ENCODE measurements at places on chromosomes 2 and 18. TPM values are rescaled to one million over a fixed set of nuclear protein-coding genes. Genes with fewer than 3 reads are reported as not detected.

DNA sequence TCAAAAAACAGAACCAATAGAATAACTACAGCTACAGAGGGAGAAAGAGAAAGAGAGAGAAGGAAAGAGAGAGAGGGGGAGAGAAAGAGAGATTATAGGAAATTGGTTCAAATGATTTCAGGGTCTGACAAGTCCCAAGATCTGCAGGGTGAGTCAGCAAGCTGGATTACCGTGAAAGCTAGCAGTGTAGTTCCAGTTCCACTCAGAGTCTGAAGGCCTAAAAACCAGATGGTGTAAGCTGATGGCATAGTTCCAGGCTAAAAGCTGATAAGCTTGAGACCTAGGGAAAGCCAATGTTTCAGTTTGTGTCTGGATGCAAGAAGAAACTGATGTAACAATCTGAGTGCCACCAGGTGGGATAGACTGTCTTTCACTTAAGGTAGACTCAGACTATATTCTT is 397.7 kb downstream of the TRIB2 start:
- no peak for DNase-seq

DNA sequence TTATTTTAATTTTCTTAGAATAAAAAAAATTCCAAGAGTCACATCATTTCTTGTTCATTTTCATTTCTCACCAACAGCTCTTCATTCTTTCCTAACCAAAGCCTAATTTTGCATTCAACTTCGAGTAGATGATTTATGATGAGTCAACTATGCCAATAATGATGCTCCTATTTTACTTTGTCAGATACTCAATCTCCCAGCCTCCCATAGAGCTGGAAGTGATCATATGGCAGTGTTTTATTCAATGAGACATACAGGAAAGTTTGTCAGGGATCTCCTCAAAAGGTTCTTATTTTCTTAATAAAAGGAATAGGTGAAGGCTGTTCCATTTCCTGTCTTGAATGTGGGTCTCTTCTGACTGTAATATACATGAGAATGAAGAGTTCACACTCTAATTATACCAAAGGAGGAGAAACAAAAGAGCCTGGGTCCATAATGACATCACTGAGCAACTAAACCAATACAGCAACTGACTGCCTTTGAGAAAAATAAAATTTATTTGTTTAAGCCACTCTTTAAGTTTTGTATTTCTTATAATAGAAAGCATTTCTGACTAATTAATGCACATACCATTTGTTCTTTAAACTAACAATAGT is 231.2 kb upstream of the CYP26B1 start:
- DNase-seq: no peak

DNA sequence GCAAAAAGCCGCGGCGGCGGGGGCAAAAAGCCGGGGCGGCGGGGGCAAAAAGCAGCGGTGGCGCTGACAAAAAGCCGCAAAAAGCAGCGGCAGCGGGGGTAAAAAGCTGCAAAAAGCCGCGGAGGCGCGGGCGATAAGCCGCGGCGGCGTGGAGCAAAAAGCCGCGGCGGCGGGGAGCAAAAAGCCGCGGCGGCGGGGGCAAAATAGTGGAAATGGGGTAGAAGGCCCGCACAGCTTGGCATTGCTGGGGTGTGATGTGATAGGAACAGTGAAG is 450.1 kb downstream of the ANKRD30B start:
- no peak for DNase-seq

GRCh38 chr18:24990671-24991134 is 361.3 kb downstream of the ZNF521 start:
- no peak for DNase-seq

- DNase-seq: no peak
These were observed 768.5 kb downstream of the LRP1B start for GRCh38 chr2:141362311-141362710.

- no peak for DNase-seq
These were observed 63.9 kb downstream of the TMEM131 start for GRCh38 chr2:97931858-97932225.

DNA sequence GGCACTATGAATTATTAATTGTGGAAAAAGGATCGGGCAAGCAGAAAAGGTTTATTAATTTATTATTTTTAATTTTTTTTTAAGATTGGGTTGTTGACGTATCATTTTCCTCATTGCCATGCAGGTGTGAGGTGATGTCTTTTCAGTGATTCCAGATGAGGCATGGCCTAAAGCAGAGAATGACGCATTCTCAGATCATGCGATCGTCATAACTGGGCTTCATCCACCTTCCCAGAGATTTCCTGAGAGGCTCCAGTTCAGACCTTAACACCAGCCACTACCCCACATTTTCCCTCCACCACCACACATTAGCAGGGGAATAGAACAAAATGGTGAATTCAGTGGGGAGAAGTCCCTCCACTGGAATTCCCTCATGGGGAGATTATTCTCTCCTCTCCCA is 518.4 kb upstream of the SPHKAP start:
- no peak for DNase-seq

AMER3 gene
- total RNA-seq: not detected

GRCh38 chr2:192570788-192571187 is 376.1 kb upstream of the TMEFF2 start:
- DNase-seq: no peak

PRKAG3 gene
- not detected for total RNA-seq

DNA sequence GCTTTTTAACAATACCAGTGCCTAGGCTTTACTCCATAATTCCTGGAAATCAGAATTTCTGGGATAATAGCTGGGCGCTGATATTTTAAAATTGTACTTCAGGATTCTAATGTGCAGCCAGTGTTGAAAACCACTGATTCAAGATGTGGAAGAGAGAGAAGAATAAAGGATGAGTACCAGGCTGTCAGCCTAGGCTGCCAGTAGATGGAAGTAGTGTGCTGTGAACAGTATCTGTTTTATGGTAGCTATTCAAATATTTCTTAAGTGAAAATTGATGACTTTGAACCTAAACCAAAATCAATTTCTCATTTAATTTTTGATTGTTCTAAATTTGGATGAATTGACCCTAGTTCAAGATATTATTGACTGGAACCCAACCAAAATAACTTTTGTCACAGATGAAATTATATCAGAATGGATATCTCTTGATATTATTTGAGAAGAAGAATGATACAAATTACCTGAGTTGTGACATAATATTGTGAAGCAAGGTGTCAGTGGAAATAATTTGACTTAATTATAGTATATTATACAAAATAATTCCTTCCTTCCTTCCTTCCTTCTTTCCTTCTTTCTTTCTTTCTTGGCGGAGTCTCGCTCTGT is 88.0 kb downstream of the COMMD1 start:
- no peak for DNase-seq

GRCh38 chr2:117972476-117973123 is 41.3 kb downstream of the CCDC93 start:
- DNase-seq: no peak

DNA sequence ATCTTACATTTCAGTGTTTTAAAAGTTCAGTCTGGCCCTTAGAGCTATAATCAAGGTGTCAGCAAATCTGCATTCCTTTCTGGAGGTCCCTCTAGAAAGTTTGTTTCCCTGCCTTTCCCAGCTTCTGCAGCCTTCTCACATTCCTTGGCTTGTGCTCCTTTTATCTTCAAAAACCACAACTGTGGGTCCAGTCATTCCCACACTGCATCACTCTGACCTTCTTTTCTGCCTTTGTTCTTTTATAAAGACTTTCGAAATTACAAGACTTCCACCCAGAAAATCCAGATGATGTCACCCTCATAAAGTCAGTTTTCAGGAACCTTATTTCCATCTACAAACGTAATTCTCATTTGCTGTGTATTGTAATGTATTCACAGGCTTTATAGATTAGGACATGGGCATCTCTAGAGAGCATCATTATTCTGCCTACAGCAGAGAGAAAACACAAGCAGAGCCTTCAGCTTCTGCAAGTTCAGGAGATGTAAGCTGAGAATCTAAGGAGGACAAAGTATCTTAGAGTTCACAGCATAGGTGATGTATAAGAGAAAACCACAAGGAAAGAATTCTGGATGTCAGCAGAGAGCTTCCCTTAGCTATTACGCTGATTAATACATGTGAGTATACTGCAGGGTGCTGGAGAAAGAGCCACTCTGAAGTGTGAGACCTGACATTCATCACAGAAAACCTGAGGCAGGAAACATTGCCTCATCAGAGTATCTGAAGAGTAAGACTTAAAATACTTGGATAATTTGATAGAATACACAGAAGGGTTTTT is 1100.2 kb downstream of the CBLN2 start:
- no peak for DNase-seq

KCNG3 gene
- 0.11 TPM for total RNA-seq

GRCh38 chr2:10271946-10272345 is 30.8 kb upstream of the HPCAL1 start:
- DNase-seq: no peak

DNA sequence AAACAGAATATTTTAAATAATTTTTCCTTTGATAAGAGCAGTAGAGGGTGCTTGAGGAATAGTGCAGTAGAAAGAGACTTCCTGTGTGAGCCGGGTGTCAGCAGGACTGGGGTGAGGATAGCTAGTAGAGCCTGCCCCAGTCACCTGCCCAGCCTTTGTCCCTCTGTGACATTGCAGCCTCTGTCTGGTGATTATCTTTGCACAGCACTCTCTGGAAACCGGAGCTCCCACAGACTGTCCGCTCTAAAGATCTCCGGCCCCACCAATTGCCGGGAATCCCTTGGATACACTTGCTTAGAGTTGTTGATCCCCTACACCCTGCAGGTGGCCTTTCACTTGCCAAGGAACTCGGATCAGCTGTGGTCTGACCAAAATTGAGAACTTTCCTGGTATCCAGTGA is 1081.3 kb upstream of the TMEFF2 start:
- DNase-seq: no peak

RSAD2 gene
- 105 TPM for total RNA-seq

CNGA3 gene
- total RNA-seq: not detected

GNAL gene
- total RNA-seq: 0.60 TPM

HES6 gene
- 4.3 TPM for total RNA-seq

DNA sequence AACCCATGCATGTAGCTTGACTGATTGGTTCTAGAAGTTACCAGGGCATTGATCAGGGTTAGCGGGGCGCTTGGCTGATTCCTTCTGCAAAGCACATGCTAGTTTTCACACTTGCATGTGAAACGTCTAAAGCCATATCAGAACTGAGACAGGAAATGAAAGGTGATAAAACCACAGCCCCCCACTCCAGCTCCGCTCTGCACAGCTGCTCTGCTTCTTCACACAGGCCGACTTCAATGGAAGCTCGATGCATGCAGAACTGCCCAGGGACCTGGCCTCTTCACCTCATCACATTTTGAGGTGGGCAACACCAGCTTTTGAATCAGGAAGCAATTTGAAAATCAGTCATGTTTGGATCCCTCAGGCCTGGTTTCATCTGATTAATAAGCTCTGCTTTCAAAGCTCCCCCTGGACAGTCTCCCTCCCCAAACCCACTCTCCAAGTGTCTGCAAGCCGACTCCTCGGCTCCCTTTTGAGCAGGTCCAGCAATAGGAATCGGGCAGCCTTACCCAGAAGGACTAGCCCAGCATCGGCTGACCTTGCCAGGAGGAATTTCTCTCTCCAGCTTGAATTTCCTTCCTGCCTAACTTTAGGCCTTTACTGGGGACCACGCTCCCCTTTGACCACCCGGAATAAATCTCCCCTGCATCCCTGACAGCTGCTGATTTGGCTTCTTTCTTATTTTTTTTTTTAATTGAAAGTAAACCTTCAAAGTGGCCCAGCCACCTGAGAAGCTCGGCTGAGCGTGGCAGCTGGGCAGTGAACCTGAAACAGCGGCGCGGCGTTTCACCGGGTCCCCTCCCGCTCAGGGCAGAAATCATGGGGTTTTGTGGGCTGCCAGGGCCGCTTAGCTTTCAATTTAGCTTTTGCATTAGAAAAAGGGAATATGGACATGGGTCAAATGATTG is 31.7 kb downstream of the HRH4 start:
- no peak for DNase-seq

COPS9 gene
- 87.1 TPM for total RNA-seq

- DNase-seq: no peak
These were observed 6.1 kb upstream of the TMEM185B start for GRCh38 chr2:120229341-120229740.

DNA sequence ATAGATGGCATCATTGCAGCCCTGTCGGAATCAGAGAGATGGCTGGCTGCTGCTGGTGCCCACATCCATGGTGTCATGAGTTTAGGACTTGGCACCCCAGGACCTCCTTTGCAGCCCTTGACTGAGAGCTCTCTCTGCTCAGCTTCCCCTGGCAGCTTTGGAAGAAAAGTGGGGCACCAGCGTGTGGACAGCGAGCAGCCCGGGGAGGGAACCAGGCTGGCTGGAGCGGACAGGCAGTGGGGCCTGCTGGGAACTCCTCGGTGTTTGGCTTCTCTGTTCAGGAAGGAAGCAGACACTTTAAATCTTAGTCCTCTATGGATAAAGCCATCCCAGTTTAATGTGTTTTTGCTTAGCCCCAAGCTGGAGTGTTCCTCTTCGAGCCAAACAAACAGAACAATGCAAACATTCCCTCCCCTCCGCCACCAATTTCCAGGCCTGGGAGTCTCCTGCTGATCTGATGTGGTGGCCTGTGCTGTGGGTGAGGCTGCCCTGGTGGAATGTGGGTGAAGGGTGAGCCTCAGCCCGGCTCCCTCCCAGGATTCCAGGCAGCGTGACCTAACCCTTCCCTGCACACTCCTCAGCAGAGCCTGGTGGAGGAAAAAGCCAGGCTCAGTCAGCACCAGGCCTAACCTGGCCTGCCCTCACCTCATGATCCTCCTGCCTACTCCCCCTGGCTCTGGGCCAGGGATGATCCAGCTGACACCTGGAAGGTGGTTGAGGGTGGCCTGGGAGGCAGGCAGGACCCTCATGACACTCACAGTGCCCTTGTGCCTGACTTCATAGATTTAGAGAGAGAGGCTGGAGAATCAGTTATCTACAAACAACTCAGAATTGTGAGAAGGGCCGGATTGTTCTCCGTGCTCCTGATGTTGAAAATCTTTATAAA is 21.6 kb upstream of the ITGB6 start:
- DNase-seq: no peak

GRCh38 chr2:121583555-121583954 is 52.9 kb downstream of the RNU4ATAC start:
- no peak for DNase-seq

DNA sequence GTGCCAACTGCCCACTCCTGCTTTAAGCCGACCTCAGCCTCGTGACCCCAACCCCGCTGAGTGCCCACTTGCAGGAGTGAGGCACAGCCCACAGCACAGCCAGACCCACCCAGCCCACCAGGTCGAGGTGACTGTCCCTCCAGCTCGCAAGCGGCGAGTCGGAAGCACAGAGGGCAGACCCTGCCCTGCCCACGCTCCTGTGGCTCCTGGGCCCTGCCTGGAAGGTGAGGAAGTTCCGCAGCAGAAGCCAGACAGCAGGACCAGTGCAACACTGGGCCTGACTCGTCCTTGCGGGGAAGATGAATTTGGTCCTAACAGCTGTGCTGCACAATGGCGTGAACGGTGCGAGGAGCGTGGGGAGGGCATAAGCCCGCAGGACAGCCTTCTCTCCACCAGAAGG is 9.9 kb downstream of the DTYMK start:
- DNase-seq: no peak

Data from activated naive CD8-positive, alpha-beta T cell treated with anti-CD3 and anti-CD28 coated beads, Interleukin-2, amount 10 ng/mL, durations not matched to agents 7 days and 5 days (primary cell).